ENCODE measurements at places on chromosomes 16 and 17.

- DNase-seq: no peak
Observed at GRCh38 chr17:82287868-82288801, 14.6 kb upstream of the CSNK1D start.

DNA sequence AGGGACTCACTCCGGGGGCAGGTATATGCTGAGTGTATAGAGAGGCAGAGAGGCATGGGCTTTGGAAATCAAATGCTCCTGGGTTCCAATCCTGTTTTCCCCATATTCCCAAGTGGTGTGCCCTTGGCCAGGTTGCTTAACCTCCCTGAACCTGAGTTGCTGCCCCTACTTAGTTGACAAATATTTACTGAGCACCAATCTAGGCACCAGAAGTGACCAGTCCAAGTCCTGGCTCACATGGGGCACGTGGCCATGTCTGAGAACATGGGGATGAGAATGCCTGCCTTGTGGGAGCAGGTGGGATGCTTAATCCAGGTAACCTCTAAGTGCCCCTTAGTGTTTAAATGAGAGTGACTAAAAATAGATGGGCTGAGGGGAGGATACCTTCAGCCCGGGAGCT, 4.2 kb downstream of the SOCS3 start:
- no peak for DNase-seq

GRCh38 chr17:30557916-30558685, 80.9 kb downstream of the GOSR1 start:
- DNase-seq: no peak

GRCh38 chr16:5065813-5066212, at the start of gene C16orf89:
Gene C16orf89 (minus strand): TSS chr16:5065956. CDS start chr16:5065908, 48 bp downstream.
- no peak for DNase-seq

DNA sequence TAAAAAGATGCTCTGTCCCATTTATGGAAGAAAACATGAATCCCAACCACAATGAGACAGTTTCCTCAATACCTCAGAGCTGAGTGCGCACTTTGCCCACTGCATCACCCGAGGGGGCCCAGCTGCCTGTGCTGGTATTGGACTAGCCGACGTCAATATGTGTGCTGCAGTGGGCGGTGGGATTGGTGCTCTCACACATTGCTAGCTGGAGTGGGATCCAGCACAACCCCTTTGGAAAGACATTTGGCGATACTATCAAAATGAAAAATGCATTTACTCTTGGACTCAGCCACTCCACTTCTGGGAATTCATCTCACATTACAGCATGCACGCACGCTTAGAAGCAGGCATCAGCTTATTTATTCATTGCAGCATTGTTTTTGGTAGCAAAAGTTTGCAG, 289.2 kb upstream of the FOXF1 start:
- peak; percentile 56 for DNase-seq

DNA sequence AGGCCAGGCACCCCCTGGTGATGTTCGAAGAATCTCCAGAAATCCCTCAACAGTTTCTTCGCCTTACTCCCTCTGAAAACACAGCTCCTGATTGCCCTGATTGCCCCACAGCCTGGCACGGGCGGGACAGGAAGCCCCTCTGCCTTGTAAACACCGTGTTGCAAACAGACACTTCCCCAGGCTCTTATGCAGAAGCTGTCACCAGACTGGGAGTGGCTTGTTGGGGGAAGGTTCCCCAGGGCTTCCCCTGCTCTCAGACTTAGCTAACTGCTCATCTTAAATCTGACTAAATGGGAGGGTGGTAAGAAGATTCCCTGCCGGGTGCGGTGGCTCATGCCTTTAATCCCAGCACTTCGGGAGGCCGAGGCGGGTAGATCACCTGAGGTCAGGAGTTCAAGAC, 11.2 kb downstream of the PIK3R5 start:
- no peak for DNase-seq

- DNase-seq: no peak
Observed at GRCh38 chr16:12587170-12587569, 216.5 kb downstream of the CPPED1 start.

DNA sequence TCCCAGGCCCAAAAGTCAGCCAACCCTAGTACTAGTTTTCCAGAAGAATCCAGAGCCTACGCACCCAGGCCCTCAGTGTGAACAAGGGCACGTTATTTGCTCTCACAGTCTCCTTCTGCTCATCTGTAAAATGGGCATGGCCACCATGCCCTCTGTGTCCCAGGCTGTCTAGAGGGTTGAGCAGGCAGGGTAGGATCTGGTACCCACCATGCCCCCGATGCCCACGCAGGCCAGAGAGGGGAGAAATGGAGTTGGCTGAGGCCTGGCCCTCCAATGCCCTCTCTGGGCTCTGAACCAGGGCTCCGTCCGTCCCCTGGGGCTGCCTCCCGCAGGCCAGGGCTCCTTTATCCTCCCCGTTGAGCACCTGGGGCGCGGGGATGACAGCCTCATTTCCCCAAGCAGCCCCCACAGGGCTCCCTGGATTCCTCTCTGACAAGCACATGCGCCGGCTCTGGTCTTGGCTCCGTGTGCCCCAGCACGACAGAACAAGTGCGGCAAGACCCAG, 9.1 kb upstream of the BAHCC1 start:
- no peak for DNase-seq

DNA sequence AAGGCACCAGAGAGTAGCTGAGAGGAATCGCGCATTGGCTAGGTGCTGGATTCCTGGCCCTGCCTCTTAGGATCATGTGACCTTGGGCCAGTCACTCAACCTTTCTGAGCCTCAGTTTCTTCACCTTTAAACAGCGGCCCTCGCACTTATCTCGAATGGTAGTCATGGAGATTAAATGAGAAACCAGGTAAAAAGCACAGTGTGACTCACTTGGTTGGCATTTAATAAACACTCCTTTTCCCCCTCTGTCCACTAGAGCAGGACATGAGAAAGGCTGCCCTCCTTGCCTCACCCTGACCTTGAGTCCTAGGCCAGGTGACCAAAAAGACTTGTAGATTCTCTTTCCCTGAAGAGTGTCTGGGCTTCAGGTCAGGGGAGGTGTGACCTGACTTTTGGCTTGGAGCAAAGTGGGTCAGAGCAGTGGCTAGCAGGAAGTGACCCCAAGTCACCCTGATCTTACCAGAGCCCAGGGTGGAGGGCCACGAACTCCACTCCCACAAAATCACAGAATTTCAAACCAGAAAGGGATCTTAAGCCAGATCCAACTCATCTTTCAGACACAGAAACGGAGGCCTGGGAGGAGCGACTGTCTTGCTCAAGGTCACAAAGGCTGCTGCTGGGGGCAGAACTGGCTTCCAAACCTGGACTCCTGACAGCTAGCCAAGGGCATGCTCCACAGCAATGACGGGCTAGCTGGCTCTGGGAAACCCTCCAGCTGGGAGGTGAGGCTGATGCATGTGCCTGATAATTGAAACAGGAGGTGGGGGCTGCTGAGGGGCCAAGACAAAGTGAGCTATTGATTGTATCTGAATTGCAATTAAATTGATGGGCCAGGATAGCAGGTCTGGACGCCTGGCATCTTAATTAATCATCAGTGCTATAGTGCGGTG, 65.2 kb downstream of the PIPOX start:
- DNase-seq: no peak

DNA sequence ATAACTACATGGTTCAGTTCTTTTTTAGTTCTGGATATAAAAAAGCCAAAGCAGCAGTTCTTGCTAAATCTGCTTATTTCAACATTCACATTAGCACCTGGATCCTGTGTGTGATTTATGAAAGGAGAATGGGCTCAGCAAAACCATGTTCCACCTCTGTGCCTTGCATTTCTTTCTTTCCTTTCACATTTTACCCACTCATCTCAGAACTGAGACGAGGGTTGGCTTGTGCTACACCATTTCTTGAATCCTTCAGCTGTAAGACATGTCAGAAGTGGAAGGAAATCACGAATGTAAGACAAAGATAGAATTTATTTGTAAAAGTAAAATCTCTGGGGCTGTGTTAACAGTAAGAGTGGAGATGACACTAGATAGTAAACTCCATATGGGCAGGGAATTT, 1.2 kb upstream of the UTP6 start:
- no peak for DNase-seq

DNA sequence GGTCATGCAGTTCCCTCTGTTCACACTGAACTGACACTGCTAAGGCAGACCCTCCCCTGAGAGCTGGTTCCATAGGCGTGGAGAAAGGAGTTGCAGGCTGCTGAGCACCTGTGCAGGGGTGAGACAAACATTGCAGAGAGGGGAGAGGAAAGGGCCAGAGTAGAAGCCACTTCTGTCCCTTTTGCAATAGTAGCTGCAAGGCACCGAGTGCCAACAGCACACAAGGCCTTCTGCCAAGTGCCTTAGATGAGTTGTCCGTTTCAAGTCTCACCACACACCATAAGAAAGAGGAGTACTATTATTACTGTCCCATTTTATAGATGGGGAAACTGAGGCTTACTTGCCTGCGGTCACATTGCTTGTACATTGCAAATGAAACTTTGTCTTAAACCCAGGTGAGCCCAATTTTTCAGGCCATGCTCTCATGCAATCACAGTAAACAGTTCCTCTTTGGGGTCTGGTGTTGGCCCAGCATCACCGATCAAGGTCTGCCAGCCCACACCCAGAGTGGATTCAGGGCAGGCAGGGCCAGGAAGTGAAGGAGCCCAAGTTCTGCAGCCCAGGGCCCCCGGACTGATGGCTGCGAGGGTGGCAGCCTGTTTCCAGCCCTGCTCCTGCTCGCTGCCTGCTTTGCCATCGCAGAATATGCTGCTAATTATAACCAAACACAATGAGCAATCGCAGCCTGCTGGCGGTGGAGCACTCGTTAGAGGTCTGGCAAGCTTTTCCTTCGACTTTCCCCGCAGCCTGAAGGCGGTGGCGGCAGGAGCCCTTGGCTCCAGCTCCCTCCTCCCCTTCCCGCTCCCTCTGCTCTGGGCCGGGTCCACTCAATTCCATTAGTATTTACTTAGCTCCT, 36.8 kb upstream of the DYNLL2 start:
- no peak for DNase-seq

DNA sequence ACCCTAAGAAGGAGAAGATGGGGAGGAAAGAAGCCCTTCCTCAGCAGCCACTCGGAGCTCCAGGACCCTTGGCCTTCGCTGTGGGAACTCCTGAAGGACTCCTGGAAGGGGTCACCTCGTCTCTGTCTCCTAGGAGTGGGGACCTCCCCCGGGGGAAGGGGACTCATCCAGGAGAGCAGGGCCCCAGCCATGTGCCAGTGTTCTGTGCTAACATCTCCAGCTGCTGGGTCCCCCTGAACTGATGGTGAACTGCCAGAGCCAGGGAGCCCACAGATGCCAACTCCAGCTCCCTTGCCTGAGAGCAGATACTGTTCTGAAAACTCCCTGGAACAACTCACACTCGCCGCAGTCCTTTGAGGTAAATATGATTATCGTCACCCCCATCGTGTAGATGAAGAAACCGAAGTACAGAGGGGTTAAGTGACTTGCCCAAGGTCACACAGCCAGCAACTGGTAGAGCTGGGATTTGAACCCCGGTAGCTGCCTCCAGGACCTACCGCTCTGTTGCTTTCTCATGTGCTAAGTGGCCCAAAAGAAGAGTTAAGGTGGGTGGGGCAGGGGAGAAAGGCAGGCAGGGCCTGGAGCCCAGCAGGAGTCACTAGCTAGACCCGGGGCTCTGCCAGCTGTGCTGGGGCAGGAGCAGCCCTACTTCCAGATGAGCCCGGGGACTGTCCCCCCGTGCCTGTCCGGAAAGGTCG, 10.5 kb downstream of the TIMM22 start:
- DNase-seq: no peak

DNA sequence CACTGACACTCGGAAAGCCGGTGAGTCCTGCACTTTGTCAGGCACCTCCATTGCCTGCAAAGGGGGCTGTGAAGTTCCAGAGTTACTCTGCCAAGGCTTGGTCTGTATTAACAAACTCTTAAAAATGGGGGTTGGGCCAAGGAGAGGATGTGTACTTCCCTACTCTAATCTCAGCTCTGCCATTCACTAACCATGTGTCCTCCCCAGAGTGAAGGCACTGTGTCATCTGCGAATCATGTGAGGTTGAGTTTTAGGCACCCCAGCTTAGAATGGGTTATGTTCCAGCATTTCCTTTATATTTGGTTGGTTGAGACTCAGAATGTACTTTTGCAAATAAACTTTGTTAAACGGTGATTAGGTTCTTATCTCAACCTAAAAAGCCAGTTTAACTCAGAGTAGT, 24.9 kb downstream of the ERCC4 start:
- no peak for DNase-seq

GRCh38 chr17:38798614-38799500, 499 bp downstream of the PIP4K2B start:
- no peak for DNase-seq

DNA sequence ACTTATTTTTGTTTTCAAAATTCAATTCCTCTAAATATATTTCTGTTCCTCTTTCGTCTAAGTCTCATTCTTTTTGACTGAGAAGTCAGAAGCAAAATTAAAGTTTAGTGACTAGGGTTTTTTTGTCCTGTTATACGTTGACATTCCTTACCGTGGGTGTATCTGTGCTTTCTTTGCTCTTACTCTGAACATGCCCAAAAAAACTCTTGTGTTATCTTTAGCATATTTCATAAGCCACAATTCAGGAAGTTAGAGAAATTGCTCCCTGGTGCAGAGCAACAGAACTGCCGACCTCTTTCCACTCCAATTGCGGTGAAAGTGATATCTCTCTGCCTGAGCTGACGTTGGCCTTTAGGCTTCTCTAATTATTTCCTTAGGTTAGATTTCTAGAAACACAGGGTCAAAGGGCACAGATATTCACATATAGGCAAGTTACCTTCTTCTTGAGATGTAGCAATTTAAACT, 65.7 kb downstream of the CENPV start:
- DNase-seq: peak; percentile 53

GRCh38 chr17:79097226-79098055, 22.8 kb downstream of the ENGASE start:
- no peak for DNase-seq

GRCh38 chr16:78228704-78229103, 129.2 kb downstream of the WWOX start:
- no peak for DNase-seq

GRCh38 chr17:77521076-77521475, 380.3 kb downstream of the SEC14L1 start:
- no peak for DNase-seq

GRCh38 chr17:63445571-63445953, 544 bp downstream of the CYB561 start:
- DNase-seq: no peak

- no peak for DNase-seq
Observed at GRCh38 chr16:76518781-76519180, 241.6 kb downstream of the CNTNAP4 start.

DNA sequence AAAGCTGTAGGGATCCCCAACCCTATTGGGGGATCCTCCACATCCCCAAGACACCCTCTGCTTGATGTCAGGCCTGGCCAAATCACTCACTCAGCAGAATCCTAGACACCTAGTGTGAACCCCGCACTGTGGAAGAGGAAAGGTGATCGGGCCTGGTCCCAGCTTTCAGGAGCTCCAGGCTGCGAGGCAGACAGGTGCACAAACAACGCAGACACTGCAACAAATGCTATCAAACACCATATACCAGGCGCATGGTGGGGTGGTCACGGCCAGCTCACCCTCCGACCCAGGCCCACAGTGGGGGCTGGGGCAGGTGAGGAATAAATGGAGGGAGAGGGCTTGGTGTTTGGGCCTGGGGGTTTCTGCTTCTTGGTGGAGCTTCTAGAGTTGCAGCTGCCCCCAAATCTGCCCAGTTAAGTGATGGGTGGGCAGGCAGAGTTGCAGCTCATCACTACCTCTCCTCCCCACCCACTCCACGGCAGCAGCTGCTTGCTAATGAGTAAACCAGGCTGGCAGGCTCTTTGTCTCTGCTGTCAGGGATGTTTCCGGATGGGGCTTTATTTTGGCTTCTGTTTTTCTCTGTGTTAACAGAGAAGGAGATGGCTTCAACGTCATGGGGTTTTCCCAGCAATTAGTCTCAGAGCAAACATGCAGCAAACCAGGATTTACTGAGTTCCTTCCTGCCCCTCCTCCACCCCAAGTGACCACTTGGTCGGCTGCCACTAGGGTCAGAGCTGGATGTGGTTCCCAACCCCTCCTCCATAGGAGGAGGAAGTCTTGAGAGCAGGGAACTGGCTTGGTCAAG, 46.6 kb downstream of the PECAM1 start:
- no peak for DNase-seq
